HS-27A (cell line): ENCODE measurements at places on chromosomes 16 and 17.

DNA sequence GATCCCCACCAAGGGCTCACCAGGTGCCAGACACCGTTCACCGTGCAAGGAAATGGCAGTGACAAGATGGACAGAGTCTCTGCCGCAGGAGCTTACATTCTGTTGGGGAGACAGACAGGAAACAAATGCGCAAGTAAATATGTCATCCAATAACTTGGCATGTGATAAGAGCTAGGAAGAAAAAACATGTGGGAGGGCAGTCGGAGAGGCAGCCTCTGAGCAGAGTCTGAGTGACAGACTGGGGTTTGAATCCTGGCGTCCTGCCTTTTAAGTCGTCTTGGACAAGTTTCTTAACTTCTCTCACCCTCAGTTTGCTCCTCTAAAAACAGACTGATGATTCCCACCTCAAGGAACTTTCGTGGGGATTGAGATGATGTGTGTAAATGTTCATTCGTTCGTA is 7.2 kb downstream of the SGSM2 start:
- DNase-seq, result no peak

DNA sequence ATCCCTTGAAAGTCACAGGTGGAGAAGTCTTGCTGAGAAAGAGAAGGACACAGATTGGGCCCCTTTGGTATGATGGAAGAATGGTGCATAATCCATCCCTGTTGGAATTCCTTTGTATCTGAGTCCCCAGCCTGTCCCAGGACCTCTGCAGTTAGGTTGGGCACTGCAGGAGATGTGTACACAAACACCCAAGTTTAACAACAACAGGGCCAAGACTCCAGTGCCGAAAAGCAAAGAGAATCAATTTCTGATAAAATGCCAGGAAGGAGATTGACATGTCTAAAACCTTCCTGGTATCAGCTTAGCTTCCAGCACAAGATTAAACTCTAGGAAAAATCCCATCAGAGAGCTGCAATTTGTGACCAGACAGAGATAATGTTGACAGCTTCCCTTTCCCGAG is 32.9 kb downstream of the KATNIP start:
- no peak for DNase-seq

GRCh38 chr17:61247439-61247838 is 152.2 kb upstream of the TBX2 start:
- DNase-seq, result no peak

GRCh38 chr17:72407931-72408330 is 287.1 kb downstream of the SOX9 start:
- no peak for DNase-seq
